ENCODE measurements at places on chromosomes 4 and X.

DNA sequence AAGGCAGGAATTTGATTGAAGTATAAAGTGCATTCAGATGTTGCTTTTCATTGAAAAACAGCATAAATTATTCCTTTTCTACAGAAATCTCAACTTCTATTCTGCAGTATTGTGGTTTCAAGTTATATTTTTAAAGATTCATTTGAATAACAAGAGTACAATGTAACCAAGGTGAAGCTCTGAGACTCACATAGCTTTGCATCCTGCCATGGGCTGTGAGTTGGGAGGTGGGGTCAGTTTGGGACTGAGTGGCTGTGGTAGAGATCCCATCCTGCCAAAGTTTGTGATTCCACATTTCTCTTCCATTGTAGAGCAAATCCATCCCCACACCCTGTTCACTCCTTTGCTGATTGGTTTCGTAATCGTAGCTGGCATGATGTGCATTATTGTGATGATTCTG, 69.2 kb downstream of the KIT start:
- no peak for DNase-seq

- no peak for DNase-seq
These were observed 54.0 kb downstream of the COL25A1 start for GRCh38 chr4:109248322-109248900.

- no peak for DNase-seq
These were observed 102.8 kb downstream of the KDM6A start for GRCh38 chrX:44975666-44976263.

- no peak for DNase-seq
These were observed 1.1 kb downstream of the RNF150 start for GRCh38 chr4:141132072-141132708.

DNA sequence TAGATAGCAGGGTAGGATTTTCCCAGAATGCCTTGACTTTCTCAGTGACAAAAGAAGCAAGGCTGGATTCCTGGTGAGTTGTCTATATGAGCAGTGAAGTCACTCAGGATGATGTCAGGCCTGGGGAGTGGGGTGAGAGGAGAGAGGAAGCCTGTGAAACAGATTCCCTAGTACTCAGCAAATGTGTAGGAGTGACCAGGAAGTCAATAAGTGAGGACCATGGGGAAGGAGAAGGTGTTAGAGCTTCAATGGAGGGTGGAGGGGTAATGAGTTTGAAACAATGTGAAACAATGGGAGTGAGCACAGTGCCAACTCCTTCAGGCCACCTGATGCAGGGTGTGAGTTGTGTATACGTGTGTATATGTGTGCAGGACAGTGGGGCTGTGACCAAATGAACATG, 2.4 kb upstream of the SLC9A6 start:
- DNase-seq = no peak

DNA sequence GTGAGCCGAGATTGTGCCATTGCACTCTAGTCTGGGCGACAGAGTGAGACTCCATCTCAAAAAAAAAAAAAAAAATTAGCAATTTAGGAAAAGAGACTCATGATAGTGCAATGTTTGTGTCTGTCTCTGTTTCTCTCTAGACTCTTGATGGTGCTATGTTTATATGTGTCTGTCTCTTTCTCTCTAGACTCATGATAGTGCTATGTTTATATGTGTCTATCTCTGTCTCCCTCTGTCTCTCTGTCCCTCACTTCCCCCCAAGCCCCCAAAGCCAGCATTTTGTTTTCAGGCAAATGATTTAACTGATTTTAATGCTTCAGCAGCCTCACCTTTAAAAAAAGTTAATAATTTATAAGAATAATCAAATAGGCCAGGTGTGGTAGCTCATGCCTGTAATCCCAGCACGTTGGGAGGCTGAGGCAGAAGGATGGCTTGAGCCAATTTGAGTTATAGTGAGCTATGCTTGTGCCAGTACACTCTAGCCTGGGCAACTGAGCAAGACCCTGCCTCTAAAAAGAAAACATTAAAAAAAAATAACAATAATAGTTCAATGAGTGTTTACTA, 6.9 kb downstream of the MOB1B start:
- no peak for DNase-seq

- peak; percentile 52 for DNase-seq
These were observed 7.2 kb downstream of the TBC1D14 start for GRCh38 chr4:6916587-6917460.

GRCh38 chr4:40749717-40750460, at the start of gene NSUN7:
Gene NSUN7 (plus strand): TSS chr4:40749955. CDS start chr4:40750694, 739 bp downstream.
- DNase-seq = peak; percentile 50
